ENCODE measurements at places on chromosomes 16 and 17. TPM values are rescaled to one million over a fixed set of nuclear protein-coding genes. Genes with fewer than 3 reads are reported as not detected.

CDRT15L2 gene
- not detected for total RNA-seq

ABAT gene
- 2.6 TPM for total RNA-seq

CD300LG gene
- total RNA-seq, result not detected

BRIP1 gene
- total RNA-seq, result 5.4 TPM

MYL4 gene
- not detected for total RNA-seq

CTCF gene
- total RNA-seq, result 20.1 TPM

TPSG1 gene
- total RNA-seq, result not detected

LGALS9B gene
- total RNA-seq, result not detected

ASPA gene
- 0.13 TPM for total RNA-seq

CCL17 gene
- total RNA-seq, result not detected

CBFA2T3 gene
- 0.06 TPM for total RNA-seq

ETV4 gene
- total RNA-seq, result 3.2 TPM

FBXO47 gene
- not detected for total RNA-seq

P4HB gene
- total RNA-seq, result 1,018 TPM

Data from aortic smooth muscle cell (primary cell).